Stimulated activated CD4-positive, alpha-beta T cell treated with anti-CD3 and anti-CD28 coated beads, Interleukin-15, amount 100 ng/mL, for 24 hours (primary cell): ENCODE measurements at places on chromosomes 13 and 19.

- no peak for DNase-seq
Measured at GRCh38 chr19:28301463-28301862, 911.5 kb downstream of the UQCRFS1 start.

DNA sequence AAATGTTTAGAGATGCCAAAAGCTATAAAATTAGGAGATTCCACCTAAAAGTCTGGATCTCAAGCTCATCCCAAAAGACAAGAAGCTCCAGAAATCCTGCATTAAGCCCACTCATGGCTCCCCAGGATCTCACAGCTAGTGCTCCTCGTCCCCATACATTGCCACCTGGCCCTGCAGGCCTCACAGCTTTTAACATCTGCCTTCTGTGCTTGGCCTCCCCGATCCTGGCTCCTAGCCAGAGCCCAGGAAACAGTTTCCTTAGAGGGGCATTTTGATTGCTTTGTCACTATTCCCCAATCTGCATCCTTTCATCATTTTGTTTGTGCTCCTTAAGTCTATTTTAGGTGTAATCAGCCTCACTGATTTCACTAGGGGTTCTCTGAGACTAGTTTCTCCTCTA, 14.5 kb upstream of the DCT start:
- no peak for DNase-seq

GRCh38 chr13:33033986-33034385, 17.8 kb downstream of the KL start:
- DNase-seq, result no peak

DNA sequence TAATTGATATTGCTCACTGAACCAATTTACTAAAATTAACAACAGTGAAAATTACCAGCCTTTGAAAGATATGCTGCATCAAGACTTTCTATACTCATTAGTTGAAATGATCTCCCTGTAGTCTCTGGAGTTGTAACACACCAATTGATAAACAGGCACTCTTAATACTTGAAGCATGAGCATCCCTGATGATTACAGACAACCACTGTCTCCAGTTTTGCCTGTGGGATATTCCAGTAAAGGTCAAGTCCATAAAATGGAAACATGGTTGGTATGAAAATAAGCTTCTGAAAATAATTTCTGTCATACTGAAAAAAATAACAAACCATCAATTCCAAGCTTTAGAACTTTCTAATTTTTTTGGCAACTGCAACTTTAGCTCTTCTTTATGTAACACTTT, 405.8 kb downstream of the SPRY2 start:
- no peak for DNase-seq

- no peak for DNase-seq
Measured at GRCh38 chr13:111482806-111483620, 162.6 kb downstream of the TEX29 start.

GRCh38 chr13:108409730-108410129, 140.2 kb downstream of the TNFSF13B start:
- DNase-seq, result no peak

- DNase-seq, result no peak
Measured at GRCh38 chr13:109734002-109734785, 52.2 kb downstream of the IRS2 start.

DNA sequence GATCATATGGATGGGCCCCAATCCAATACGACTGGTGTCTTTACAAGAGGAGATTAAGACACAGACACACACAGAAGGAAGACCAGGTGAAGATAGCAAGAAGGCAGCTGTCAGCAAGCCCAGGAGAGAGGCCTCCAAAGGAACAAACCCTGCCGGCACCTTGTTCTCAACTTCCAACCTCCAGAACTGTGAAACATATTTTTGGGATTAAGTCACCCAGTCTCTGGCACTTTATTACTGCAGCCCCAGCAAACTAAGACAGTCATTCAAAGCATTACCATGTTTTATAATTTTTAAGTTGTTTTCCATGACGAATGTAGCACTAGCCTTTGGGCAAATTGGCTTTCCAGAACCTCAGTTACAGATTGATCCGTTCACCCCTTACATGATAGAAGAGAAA, 11.3 kb downstream of the STARD13 start:
- DNase-seq, result no peak

- DNase-seq, result peak; percentile 63
Measured at GRCh38 chr19:40217934-40218890, at the start of gene TTC9B. TSS of gene TTC9B (minus strand) at chr19:40218384. CDS start at chr19:40218381, 3 bp downstream.

- DNase-seq, result no peak
Measured at GRCh38 chr13:112746044-112746443, 56.2 kb downstream of the ATP11A start.

DNA sequence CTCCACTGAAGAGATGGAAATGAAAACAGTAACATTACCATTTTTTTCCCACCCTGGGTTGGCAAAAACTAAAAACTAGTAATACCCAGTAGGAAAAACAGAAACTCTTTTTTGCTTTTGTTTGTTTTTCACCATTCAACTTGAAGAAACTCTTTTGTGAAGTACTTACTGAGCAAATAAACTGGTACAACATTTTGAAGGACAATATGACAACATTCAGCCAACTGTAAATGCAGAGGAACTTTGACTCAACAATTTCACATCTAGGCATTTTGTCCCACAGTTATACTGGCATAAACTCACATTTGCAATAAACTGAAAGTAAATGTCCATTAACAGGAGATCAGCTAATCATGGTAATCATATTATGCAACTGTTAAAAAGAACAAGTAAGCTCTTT, 152.5 kb downstream of the RNF17 start:
- DNase-seq, result no peak

DNA sequence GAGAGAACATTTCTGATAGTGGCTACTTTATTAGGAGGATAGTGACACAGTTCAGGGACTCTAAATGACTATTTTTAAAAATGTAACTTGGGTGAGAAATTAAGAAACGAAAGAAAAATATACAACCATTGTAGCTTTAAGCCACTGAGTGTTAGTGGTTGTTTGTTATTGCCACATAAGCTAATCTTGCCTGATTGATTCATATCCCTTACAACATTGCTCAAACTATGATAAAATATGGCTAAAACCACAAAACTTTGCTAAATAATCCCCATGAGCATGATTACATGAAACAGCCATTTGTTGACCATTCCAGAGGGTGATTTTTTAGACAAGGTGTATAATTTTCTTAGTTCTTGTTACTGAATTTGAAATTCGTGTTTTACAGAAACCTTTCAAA, 343.4 kb downstream of the SLITRK5 start:
- no peak for DNase-seq

DNA sequence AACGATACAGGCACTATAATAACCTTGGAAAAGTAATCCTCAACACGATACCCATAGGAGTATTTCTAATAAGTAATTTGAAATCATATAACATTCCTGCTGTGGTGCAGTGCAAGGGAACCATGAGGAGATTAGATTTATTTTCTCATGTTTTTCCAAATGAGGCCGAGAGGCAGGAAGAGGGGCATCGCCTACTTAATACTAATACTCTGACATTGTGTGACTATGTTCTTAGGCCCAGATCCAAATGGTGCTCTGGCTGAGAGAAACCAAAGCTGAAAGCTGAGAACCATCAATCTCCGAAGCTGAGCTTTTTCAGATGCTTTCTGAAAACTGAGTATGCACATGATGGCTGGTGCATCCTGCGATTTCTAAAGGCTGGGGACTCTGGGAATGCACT, 248.0 kb upstream of the MAB21L1 start:
- no peak for DNase-seq

GRCh38 chr19:14350866-14351265, 30.4 kb upstream of the ADGRE5 start:
- DNase-seq, result no peak

GRCh38 chr13:41398494-41399170, 58.7 kb upstream of the RGCC start:
- peak; percentile 21 for DNase-seq

- DNase-seq, result no peak
Measured at GRCh38 chr13:36369268-36370107, 23.3 kb upstream of the SPART start.

- no peak for DNase-seq
Measured at GRCh38 chr19:11612816-11613511, 15.7 kb downstream of the ZNF627 start.

DNA sequence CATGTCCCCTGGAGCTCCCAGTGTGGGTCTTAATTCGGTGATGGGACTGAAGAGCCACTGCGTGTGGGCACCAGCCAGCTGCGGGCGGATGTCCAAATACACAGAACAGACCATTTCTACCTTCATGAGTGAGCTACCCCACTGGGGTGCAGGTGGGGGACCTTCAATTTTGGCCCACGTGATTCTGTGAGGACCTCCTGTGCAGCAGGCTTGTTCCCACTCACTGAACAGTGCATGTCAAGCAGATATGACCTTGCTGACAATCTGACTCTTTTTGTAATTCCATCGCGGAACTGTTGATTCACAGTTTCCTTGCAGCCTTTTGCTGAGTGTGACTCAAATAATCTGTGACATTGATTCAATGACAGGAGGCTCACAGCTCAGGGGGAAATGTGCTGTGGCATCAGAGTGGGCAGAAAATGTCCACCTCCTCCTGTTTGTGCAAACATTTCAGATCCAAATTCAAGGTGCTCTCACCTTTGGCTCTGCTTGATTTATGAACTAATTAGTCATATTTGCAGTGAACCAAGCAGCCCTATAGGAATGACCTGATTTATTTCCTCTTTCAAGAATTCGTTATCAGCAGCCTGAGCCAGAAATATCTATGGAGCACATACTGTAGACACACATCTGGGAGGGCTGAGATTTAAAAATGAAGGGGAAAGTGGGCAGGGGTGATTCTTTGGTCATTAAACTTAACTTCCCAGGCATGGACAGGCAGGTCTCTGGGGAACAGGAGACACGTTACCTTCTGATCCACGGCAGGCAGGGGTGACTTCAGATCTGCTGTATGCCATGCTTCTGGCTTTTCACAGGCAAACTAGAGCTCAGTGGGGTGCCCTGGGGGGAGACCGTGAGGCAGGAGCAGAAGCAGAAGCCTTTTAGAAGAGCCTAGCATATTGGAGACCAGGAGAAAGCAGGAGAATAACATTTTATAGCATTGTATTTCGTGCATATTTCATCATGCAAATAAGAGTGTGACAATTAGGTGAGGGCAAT, 170.0 kb upstream of the KL start:
- peak; percentile 14 for DNase-seq

GRCh38 chr19:41939861-41940730, 11.8 kb upstream of the ERFL start:
- peak; percentile 59 for DNase-seq

GRCh38 chr13:45184693-45185092, 16.2 kb downstream of the KCTD4 start:
- no peak for DNase-seq

- DNase-seq, result no peak
Measured at GRCh38 chr13:45361596-45362206, 20.7 kb upstream of the TPT1 start.

DNA sequence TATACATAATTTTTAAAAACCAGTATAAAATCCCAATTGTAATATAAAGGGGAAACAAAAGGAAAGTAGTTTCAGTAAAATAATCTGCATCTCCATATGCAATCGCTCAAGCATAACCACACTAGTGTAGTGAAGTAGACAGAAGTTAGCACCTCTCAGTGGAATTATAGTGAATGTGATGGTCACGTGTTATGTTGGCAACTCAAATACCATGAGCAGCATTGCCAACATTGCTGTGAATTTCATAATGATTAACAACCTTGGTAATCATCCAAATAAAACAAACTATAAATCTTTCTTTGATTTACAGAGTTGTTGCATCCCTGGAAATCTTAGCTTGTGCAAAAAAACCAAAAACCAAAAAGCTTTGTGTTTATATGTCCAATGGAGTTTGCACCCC, 77.3 kb upstream of the SIAH3 start:
- no peak for DNase-seq

GRCh38 chr19:14562660-14563589, 8.9 kb downstream of the NDUFB7 start:
- DNase-seq, result no peak

DNA sequence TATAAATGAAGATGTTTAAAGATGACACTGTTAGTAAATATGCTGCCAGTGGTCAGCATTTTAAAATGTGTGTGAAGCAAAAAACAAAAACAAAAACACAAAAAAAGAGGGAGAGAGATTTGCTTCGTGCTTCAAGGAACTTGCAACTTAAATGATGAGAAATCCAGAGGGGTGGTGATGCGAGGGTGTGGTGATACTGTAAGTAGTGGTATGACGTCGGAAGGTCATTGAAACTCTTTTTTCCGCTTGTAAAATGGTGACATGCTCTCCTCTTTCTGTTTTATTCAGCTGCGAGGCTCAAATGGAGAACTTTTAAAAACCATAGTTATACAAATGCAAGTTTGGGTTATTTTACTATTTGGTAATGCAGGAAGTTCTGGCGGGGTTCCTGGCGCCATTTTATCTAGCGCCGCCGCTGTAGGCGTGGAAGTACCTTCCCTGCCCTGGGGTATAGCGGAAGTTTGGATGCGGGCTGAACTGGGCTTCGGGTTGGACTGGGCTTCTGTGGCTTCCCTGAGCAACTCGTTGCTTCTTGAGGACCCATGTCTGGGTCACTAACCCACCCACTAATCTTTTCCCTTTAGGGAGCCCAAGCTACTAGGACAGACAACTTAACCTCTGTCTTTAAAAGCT, 34.8 kb downstream of the DGKH start:
- no peak for DNase-seq

- no peak for DNase-seq
Measured at GRCh38 chr19:4181053-4181508, 1.3 kb downstream of the SIRT6 start.

DNA sequence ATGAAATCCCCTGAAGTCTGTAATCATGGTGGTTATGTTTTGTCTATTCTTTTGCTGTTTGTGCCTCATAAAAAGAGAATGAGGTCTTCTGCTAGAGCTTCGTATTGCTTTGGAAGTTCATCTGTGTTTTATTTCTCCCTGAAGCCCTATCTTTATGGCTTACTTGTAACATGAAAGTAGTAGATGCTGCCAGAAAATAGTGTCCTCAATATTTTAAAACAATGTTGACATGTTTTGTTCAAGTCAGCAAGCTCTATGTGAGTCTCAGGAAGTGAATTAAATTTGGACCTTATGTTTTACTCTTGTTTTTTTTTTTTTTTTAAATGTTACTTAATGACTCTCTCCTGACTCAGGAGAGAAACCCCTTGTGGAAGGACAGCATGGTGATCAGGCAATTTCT, 130.5 kb downstream of the B3GLCT start:
- no peak for DNase-seq

DNA sequence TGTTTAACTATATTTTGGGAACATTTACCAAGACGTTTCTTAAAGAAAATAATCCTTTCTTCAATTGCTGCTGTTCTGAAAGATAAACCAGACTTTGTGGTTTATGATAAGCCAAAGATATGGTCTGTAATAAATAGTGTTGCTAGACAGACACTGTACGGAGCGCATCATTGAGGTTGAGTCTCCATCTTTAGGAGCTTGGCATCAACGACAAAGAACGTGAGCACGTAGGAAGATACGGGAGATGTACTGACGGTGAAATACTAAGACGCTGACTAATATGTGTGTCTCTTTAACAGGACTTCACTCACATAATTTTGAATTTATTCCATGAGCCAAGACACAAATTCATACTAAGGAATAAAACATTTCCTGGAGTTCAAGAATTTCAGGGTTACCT, 16.2 kb downstream of the TEX29 start:
- DNase-seq, result no peak

GRCh38 chr13:75547917-75548316, 1.7 kb upstream of the UCHL3 start:
- no peak for DNase-seq

GRCh38 chr13:44271915-44272341, 101.7 kb upstream of the SERP2 start:
- no peak for DNase-seq
